ENCODE measurements at places on chromosomes 3 and 15. TPM values are rescaled to one million over a fixed set of nuclear protein-coding genes. Genes with fewer than 3 reads are reported as not detected.

DNA sequence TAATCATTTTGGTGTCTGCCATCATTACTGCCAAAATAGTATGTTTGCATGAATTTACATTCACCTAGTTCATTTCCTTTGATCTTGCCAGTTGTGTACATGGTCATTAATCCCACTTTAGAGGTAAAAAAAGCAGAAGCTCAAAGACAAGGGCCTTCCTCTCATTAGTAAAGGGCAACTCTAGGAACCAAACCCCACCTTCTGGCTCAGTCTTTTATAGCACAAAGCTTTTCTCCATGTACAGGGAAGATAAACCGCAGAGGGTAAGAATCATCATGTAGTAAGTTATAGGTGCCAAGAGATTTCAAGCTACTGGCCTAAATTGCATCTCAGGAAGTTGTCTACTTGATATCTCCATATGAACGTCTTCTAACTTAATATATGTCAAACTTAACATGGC, 19.3 kb upstream of the SPG21 start:
- no peaks in the 10 kb centered on the region for H3K27me3 ChIP-seq
- H3K4me1 ChIP-seq: no peaks in the 10 kb centered on the region
- no peak for DNase-seq

GRCh38 chr3:37093481-37093880, 80.9 kb downstream of the LRRFIP2 start:
- no peak overlapping the region for H3K27ac ChIP-seq
- DNase-seq: no peak
- no peaks in the 10 kb centered on the region for H3K27me3 ChIP-seq
- peaks cover 21% of the 10 kb centered on the region for H3K36me3 ChIP-seq
- no peaks in the 10 kb centered on the region for H3K4me1 ChIP-seq

- peak overlapping the region; percentile 66 for H3K4me3 ChIP-seq
- peak overlapping the region; percentile 91 for H3K27ac ChIP-seq
- no peaks in the 10 kb centered on the region for H3K27me3 ChIP-seq
- peaks cover 43% of the 10 kb centered on the region for H3K36me3 ChIP-seq
- peak; percentile 84 for DNase-seq
Measured at GRCh38 chr3:30631243-30631904, 25.0 kb downstream of the TGFBR2 start.

Gene MEX3B
- 0.67 TPM for total RNA-seq

Gene STIMATE
- total RNA-seq: 13.0 TPM

DNA sequence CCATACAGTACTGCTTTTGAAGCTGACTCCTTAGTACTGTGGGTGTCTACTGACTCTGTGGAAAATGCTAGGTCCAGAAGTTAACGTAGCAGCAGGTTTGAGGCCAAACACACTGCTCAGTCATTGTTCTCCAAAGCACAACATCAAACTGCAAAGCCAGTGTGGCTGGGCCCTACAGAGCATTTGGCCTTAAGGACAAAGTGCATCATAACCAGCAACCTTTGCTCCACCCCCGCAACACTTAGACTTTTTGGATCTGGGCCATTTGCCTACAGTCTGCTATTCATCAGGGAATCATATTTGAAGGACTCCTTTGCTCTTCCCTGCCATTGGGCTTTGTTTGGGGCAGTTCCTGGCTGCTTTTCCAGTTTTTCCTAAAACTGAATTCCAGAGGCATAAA, 43.1 kb upstream of the ARL6 start:
- no peak overlapping the region for H3K27ac ChIP-seq
- no peaks in the 10 kb centered on the region for H3K27me3 ChIP-seq
- DNase-seq: no peak
- no peaks in the 10 kb centered on the region for H3K36me3 ChIP-seq

- no peaks in the 10 kb centered on the region for H3K4me1 ChIP-seq
- no peak overlapping the region for H3K4me3 ChIP-seq
- H3K27ac ChIP-seq: no peak overlapping the region
- H3K27me3 ChIP-seq: no peaks in the 10 kb centered on the region
Measured at GRCh38 chr3:8256441-8257071, 245.1 kb upstream of the LMCD1 start.

DNA sequence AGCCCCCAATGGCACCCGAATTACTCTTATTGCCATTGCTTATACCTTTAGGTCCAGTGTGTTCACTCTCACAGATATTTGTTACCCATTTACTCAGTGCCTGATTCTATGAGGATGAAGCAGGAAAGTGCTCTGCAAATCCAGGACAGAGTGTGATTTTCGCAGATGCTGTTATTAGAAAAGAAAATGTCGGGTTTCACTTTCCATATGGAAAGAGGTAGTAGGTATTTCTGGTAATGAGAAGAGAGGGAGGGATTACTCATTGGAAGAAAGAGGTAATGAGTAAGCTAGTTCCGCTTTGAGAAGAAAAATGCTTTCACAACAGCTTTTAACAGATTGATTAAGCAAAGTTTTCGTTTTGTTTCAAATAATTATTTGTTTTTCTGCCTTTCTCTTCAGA, 336.3 kb upstream of the CFAP20DC start:
- H3K4me3 ChIP-seq: peak overlapping the region; percentile 24
- H3K36me3 ChIP-seq: no peaks in the 10 kb centered on the region
- H3K4me1 ChIP-seq: peaks cover 72% of the 10 kb centered on the region
- H3K27me3 ChIP-seq: peaks cover 2% of the 10 kb centered on the region
- H3K27ac ChIP-seq: peak overlapping the region; percentile 76

DNA sequence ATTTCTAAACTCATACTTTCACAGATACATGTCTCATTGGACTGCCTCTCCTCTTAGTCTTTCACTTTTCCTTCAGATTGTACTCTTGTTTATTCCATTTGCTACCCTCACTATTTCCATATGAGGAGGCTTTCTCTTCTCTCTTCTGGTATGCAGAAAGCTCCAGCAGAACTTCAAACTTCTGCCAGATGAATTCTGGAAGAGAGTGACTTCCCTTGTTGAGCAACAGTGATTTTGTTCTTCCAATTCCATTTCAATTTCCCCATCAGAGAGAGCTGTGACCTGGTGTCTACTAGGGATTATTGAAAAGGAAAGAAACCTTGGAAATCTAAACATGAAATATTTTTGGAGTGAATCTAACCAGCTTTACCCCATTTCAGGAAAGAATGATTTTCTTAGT, 523.2 kb upstream of the ZNF717 start:
- no peaks in the 10 kb centered on the region for H3K36me3 ChIP-seq
- no peaks in the 10 kb centered on the region for H3K27me3 ChIP-seq
- H3K4me1 ChIP-seq: no peaks in the 10 kb centered on the region
- H3K4me3 ChIP-seq: no peak overlapping the region
- no peak for DNase-seq

Gene ARGFX
- total RNA-seq: not detected

DNA sequence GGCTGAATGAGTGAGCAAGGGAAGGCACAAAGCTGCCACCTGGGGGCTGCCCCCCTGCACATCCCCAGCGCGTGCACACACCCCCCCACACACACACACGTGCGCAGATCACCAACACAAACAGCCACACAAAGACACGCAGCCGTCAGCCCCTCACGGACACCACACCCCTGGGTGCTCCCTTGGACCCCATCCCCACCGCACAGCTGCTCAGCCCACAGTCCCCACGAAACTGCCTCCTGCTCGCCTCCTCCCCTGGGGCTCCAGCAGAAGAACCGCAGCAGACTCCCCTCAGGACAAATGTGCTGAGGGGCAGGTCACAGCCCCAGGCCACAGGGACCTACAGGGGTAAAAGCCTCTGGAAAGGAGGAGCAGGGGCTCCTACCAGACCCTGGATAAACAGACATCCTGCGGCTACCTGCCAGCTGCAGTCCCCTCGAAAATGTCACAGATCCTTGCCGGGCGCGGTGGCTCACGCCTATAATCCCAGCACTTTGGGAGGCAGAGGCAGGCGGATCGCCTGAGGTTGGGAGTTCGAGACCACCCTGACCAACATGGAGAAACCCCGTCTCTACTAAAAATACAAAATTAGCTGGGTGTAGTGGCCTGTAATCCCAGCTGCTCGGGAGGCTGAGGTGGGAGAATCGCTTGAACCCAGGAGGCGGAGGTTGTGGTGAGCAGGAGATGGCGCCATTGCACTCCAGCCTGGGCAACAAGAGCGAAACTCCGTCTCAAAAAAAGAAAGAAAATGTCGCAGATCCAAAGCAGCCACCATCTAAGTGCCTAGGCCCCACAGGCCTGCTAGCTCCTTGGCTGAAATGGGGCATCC, 6.5 kb downstream of the TWF2 start:
- no peaks in the 10 kb centered on the region for H3K27me3 ChIP-seq
- DNase-seq: peak; percentile 64
- H3K4me3 ChIP-seq: no peak overlapping the region
- peak overlapping the region; percentile 38 for H3K27ac ChIP-seq

Gene PTPRG
- 0.10 TPM for total RNA-seq

DNA sequence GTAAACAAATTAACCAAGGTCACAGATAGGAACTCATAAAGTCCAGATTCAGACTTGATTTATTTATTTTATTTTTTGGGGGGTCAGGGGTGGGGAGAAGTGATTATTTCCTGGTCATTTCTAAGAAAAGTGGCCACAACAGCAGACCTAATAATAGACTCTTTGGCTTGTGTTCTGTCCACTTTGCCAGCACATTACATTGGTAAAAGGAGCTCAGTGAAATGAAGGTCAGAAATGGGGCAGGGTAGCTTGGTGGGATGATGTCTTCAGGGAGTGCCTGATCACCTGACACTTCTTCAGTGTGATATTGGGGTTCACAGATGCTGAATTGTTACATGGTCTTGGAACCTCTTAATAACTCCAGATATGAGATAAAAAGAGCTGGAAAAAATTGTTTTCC, 10.1 kb downstream of the VPS8 start:
- H3K27ac ChIP-seq: no peak overlapping the region
- no peak overlapping the region for H3K4me3 ChIP-seq
- peaks cover 7% of the 10 kb centered on the region for H3K4me1 ChIP-seq

Data from activated CD4-positive, alpha-beta memory T cell treated with anti-CD3 and anti-CD28 coated beads for 36 hours (primary cell).